ENCODE measurements at places on chromosomes 11 and 22. TPM values are rescaled to one million over a fixed set of nuclear protein-coding genes. Genes with fewer than 3 reads are reported as not detected.

The CHRNA10 gene
- total RNA-seq = 0.39 TPM

The PCSK7 gene
- 32.5 TPM for total RNA-seq

The KDM4E gene
- total RNA-seq = not detected

The C11orf21 gene
- total RNA-seq = not detected

The SLC37A2 gene
- total RNA-seq = 2.6 TPM

The ELP4 gene
- 31.8 TPM for total RNA-seq

The IFITM2 gene
- 518 TPM for total RNA-seq

The MIOX gene
- total RNA-seq = not detected

The BLID gene
- 0.39 TPM for total RNA-seq

The CCDC87 gene
- not detected for total RNA-seq

The PAMR1 gene
- 22.2 TPM for total RNA-seq

The FGF19 gene
- total RNA-seq = not detected

The CHEK1 gene
- total RNA-seq = 26.2 TPM

The OR5W2 gene
- not detected for total RNA-seq

Data from epithelial cell of alveolus of lung (primary cell).